SJSA1 (cell line): ENCODE measurements at places on chromosomes 4 and X.

DNA sequence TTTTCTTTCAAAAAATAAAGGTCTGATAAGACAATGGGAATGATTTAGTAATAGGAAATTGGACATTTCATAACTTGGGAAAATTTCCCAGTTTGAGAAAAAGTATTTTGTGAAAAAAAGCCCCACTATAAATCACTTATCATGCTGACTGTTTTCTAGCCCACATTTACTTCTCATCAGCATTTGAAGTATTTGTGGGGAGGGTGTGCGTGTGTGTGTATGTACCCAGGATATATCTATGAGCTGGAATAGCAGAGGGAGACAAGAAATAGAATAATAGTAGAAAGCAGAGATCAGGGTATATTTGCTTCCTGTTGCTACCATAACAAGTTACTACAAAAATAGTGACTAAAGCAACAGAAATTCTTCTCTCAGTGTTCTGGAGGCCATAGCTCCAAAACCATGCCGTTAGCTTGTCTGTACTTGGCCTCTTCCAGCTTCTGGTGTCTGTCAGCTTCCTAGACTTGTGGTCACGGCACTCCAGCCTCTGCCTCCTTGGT, 139.8 kb downstream of the PTTG2 start:
- no peak for DNase-seq

DNA sequence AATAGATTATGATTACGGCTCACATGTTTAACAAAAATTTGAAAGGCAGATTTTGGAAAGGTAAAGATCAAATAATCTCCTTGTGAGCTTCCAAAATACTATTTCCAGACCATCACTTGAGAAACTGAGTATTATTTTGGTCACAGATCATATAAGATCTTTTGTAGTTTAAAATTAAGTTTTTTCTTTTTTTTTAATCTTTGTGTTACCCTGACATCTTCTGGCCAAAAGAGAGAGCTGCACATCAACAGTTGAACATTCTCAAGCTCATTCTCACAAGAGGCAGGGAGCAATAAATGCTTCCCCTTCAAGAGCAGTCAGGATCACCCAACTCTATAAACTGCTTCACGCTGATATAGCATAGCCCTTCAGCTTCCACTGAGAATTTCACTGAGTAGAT, 15.9 kb downstream of the TMEM192 start:
- DNase-seq: peak; percentile 17

DNA sequence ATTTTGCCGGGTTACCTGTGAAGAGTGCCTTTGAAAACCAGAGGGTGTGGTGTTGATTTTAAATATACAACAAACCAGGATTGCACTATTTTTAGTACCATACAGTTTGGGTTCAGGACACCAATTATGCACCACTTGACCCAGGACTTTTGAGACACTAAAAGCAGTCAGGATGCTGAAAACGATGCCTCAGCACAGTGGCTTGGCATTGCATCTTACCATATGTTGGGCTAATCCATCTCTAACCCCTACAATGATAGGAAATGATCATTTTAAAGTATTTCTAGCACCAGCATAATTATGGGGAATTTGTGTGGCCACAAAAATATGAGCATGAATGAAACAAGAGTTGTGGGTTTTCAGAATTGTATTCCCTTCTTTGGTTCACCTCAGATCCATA, 4.1 kb downstream of the IBSP start:
- DNase-seq: no peak

DNA sequence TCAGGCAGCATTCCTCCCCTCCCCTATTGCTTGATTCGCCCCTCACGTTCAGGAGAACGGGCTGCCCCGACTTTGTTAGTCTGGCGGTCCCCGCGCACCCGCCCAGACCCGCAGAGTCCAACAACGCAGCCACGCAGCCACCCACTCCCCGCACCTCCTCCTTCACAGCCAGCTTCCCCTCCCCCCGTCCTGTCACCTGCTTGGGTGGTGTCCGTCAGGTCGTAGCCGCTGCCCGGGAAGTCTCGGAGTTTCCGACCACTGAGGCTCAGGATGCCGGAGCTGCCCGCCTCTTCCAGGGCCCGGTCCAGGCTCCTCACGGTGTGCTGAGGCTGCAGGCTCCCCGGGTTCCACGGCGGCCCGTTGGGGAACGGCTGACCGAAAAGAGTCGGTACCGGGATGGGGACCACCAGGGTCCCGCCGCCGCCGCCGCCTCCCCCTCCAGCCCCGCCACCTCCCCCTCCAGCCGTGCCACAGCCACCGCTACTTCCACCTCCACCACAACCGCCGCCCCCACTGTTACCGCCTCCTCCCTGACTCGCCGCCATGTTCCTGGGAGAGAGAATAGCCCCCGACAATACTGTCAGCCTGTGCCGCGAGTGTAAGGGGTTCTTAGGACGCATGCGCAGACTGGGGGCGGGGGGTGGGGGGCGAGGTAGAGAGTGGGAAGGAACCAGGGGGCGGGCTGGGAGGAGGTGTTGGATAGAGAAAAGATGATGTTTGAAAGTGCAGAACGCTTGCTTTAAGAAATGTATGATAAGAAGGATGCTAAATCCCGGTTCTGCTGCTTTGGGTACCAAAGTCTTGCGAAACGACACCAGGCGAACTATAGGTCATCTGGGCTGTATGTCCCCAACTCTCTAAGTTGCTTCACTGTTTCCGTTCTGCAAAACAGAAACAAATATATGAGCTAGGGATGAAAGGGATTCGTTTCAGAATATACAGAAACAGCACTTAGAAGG, at the start of gene LRCH2:
TSS of gene LRCH2 (minus strand) at position 600 of the 959 bp plus-strand sequence. CDS start at position 545, 55 bp downstream.
- peak; percentile 42 for DNase-seq

DNA sequence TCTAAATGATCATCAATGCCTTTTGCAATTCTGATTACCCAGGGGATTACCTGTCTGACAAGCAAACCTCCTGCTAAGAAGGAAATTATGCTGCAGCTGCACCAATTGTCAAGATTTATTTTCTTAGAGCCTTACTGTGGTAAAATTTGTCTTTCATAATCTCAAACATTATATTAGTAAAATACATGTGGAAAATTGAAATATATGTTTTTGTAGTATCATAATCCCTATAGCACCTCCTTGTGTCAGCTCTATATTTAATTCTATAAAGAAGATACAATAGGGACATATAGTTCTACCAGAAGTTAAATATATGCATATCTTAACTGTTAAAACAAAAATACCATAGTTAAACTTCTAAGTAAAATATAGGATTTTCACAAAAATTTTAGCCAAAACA, 655.6 kb upstream of the PCDH10 start:
- no peak for DNase-seq

GRCh38 chrX:97882306-97882705, 998.6 kb downstream of the RPA4 start:
- no peak for DNase-seq

- no peak for DNase-seq
Measured at GRCh38 chr4:129094347-129094746, 1.0 kb upstream of the SCLT1 start.

GRCh38 chr4:163544407-163545038, 50.0 kb downstream of the TMA16 start:
- peak; percentile 45 for DNase-seq

- DNase-seq: no peak
Measured at GRCh38 chr4:112895811-112896608, 153.4 kb upstream of the ANK2 start.

DNA sequence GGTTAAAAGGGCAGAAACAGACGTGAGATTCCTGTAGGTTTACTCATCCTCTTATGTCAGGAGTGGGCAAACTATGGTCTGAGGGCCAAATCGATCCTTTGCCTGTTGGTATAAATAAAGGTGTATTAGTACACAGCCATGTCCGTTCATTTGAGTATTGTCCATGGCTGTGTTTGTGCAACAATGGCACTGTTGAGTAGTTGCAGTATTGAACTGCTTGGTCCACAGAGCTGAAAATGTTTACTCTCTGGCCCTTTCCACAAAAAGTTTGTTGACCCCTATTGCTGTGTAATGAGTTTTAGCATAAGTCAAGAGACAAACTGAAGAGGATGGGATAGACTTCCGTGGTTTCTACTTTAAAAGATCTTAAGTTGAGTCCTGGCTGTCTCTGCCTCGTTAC, 59.0 kb upstream of the MID1 start:
- no peak for DNase-seq

GRCh38 chr4:57287687-57288604, 177.8 kb upstream of the IGFBP7 start:
- no peak for DNase-seq

GRCh38 chrX:154333837-154334271, 38.3 kb downstream of the TKTL1 start:
- DNase-seq: no peak
